ENCODE measurements at places on chromosomes 2 and 18.

- no peak for DNase-seq
Observed at GRCh38 chr18:50024466-50024865, 170.5 kb downstream of the MYO5B start.

GRCh38 chr2:207766697-207767460 lies 2.8 kb downstream of the FZD5 start:
- DNase-seq, result no peak

DNA sequence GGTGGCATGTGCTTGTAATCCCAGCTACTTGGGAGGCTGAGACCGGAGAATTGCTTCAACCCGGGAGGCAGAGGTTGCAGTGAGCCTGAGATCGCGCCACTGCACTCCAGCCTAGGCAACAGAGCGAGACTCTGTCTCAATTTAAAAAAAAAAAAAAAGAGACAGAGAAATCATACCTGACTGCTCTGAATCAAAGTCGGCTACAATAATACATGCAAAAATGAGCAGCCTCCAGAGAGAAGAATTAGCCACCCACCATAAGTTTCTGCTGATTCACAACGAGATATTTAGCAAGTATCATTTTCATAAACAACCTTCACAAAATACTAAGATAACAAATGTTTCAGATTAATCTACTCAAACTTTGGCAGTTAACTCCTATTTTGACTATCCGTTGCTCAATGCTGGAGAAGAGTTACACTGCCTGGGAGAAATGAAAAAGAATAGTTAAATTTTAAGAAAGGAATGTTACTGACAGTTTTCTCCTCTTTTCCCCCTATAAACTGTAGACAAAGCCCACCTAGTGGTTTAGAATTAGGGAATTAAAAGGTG lies 1.5 kb downstream of the OSBPL1A start:
- DNase-seq, result no peak

GRCh38 chr18:24778810-24779418 lies 318.5 kb downstream of the HRH4 start:
- DNase-seq, result no peak

DNA sequence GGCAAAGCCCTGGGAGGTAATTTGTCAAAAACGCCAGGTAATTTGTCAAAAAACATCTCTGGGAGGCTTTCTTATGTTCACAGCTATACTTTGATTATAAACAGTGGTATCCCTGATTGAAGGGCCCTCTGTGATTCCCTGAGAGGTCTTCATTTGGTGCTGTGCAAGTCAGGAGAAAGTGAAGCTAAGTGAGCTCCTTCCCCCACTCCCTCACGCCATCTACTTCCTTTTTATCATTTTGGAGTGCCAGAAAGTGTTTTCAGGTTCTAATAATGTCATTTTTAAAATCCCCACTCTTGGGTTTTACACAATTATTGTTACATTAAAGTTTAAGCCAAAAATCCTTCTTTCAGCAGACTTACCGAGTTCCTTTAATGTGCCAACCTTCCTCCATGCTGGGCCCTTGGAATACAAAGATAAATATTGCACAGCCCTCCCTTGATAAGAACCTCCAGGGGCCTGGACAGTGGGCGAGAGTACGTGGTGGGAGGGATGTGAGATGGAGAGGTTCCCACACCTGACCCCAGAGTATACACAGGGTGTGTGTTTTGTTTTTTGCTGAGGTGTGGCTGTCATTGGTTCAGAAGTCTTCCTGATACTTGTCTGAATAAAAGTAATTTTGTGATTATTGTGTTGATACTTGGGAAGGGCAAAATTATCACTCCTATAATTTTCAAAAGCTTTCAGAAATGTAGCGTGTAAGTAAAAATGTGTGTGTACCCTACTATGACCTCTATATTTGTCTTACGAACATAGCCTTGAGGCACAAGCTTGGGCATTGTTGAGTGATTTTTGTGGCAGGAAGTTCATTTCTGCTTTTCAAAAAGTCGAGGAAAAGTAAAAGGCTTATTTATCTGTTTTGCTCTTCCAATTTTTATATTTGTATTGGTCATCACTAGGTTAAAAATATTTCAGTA lies 8.2 kb downstream of the MAPRE2 start:
- no peak for DNase-seq

DNA sequence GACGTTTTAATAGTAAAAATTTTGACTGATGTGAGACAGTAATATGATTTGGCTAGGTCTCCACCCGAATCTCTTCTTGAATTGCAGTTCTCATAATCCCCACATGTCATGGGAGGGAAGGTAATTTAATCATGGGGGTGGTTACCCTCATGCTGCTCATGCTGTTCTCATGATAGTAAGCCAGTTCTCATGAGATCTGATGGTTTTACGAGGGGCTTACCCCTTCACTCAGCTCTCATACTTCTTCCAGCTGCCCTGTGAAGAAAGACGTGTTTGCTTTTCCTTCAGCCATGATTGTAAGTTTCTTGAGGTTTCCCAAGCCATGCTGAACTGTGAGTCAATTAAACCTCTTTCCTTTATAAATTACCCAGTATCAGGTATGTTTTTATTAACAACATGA lies 327.0 kb upstream of the CDH7 start:
- no peak for DNase-seq

DNA sequence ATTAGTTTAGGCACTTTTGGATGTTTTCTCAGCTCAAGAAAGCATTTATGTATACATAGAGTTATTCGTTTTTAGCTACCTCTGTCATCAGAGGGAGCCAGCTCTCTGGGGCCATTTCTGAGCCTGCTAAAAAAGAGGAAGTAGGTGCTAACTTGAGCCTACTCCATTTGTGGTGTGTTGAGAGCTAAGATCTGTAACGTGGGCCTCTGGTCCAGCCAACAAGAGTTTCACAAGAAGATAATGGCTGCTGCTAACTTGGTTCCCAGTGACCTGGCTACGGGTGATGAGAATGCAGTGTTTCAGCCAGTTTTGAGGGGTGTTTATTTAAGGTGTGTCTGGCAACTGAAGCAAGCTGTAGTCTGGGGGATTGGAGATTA lies 182.5 kb downstream of the PRKCE start:
- DNase-seq, result peak; percentile 29

DNA sequence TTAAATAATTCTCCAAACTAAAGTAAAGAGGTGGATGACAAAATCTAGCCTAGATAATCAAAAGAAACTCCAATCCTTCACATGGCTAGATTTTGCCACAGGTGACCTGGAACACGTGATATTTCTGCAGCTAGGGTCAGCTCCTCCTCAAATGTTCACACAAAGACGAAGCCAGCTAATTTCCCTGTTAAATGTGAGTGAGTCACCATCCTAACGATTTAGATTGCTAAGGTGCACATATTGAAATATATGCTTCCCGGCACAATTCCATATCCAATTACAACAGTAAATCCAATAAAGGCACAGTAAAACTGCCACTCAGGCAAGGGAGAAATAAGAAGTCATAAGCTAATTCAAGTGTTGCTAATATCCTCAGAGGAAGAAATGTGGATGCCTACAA lies 28.7 kb downstream of the IKZF2 start:
- DNase-seq, result no peak

Data from KG1 (cell line).